GM03348 (cell line): ENCODE measurements at places on chromosomes 2 and 18.
A peak's percentile ranks its signal among the peaks of the same experiment; 100 is the strongest.

- DNase-seq, result peak; percentile 7
Observed at GRCh38 chr2:191351921-191352320, 106.7 kb downstream of the MYO1B start.

- no peak for DNase-seq
Observed at GRCh38 chr2:181902625-181903024, 11.1 kb downstream of the ITPRID2 start.

DNA sequence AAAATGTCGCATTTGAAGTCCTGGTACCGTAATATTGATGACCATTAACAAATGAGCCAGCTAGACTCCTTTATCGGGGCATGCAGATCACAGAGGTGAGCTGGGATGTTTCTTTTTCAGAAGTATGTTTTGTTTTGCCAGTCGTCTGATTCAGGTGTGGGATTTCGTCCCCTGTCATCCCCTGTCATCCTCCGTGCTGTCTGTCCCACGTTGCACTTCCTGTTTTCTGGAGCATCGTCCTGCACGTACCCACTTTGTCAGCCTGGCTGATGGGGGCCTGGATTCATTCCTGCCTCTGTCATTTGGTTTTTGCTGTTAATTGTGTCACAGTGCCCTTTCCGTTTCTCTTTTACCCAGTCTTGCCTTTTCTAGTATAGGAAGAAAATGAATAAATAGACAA, 72.8 kb downstream of the ASAP2 start:
- no peak for DNase-seq

DNA sequence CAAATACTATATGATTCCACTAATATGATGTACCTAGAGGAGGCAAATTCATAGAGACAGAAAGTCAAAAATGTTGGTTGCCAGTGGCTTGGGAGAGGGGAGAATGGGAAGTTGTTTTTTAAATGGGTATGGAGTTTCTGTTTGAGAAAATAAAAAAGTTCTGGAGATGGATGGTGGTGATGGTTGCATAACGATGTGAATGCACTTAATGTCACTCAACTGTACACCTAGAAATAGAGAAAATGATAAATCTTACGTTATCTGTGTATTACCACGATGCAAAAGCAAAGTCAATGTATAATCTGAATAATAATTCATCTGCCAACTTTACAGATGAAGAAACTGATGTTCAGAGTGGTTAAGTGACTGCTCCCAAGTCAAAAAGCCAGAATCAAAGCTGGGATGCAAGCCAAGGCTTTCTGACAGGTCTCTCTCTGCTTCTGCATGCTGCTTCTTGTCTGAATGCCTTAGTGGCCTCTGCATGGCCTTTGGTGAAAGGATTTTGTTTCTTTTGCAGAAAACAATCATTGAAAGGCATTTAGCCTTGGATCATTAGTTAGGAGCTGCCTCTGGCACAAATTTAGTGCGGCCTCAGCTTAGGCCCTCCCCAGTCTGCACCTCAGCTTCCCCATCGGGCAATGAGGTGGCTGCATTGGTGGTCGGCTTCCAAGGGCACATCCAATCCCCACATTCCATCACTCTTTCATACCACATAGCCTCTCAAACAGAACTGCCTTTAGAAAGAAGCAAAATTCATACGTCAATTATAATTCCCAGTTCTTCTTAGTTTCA, 46.5 kb upstream of the MYCN start:
- no peak for DNase-seq

DNA sequence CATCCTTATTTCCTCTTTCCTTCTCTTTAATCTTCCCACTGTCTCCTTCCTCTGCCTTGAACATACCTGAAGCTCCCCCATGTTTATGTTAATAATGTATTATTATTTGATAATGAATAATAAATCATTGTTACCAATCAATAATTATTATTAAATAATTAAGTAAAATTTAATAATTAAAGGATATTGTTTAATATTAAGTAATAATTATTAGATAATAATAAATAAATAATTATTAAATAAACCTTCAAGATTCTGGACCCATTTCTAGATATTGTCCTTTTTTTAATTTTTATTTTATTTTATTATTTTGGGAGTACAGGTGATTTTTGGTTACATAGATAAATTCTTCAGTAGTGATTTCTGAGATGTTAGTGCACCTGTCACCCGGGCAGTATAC, 7.4 kb upstream of the EVA1A start:
- DNase-seq, result no peak

- DNase-seq, result no peak
Observed at GRCh38 chr2:88281302-88282217, 111.4 kb downstream of the THNSL2 start.

- DNase-seq, result peak; percentile 82
Observed at GRCh38 chr18:25832001-25832604, 258.3 kb downstream of the SS18 start.

- no peak for DNase-seq
Observed at GRCh38 chr18:54531402-54532065, 59.5 kb upstream of the DYNAP start.

- no peak for DNase-seq
Observed at GRCh38 chr18:36493349-36494159, 196.0 kb downstream of the FHOD3 start.

- no peak for DNase-seq
Observed at GRCh38 chr2:72155737-72156136, 8.1 kb upstream of the CYP26B1 start.

GRCh38 chr2:9230881-9231280, 24.3 kb downstream of the ASAP2 start:
- no peak for DNase-seq

DNA sequence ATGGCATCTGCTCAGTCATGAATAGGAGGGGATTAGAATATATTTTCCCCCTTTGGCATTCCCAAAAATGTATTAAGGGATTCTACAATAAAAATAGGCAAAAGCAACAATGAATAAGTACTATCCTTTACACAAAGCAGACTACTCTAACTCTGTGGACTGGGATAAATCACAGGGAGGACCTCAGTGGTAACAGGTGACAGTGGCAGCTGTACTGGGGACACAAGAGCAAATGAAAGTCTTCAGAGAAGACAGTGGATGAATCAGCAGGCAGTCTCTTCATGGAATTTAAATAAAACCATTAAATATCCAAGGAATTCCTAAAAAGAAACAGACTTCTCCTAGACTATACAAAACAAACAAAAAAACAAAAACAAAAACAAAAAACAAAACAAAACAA, 4.8 kb downstream of the CDH7 start:
- no peak for DNase-seq

DNA sequence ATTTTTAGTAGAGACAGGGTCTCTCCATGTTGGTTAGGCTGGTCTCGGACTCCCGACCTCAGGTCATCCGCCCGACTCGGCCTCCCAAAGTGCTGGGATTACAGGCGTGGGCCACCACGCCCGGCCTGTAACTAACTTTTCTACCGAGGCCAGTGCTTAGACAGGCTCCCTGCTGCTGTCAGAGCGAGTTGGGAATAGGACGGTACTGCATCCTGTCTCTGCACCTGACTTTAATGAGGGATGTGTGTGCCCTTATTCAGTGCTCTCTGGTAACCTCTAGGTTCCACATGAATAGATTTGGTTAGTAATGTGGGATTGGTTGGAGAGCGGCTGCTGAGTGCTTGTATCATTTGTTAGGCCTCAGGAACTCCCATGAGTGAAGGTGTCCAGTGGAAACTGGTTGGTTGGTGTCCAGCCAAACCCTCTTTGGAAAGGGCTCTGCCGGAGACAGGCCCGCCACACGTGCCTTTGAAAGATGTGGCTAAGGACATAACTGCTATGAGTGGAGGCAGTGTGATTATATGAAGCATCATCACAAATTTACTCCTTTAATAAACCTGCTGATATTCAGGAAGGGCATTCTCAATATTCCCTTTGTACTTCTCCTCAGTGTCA, 36.6 kb downstream of the MYOM1 start:
- DNase-seq, result no peak

- no peak for DNase-seq
Observed at GRCh38 chr2:96993367-96993766, 7.0 kb upstream of the FAM178B start.

- no peak for DNase-seq
Observed at GRCh38 chr2:115219296-115219695, 776.9 kb downstream of the DPP10 start.

GRCh38 chr2:38750011-38750890, 910 bp downstream of the SRSF7 start:
- peak; percentile 85 for DNase-seq

DNA sequence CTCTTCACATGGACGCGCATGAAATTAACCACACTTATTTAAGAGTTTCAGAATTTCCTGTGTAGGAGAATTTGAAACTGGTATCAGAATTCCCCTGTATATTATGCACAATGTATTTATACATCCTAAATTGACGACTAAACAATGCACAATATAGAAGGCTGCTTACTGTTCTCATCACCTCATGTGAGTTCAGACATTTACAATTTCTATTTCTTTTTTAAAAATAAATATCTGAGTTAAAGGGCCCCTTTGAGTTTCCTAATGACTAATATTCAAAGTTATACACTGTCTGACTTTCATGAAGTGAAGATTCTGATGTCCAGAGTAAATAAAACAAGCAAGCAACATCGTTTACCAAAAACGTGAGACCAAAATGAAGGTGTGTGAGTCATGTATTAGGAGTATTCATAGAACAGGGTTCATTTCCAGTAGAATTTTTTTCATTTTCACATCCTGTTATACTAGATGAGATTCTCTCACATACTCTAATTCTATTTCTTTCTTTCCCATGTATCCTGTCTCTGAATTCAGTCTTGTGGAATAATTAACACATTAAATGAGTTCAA, 406.2 kb downstream of the NUP35 start:
- no peak for DNase-seq

GRCh38 chr2:26268213-26268612, 23.5 kb downstream of the HADHB start:
- DNase-seq, result no peak

- no peak for DNase-seq
Observed at GRCh38 chr2:184114439-184114838, 483.9 kb upstream of the ZNF804A start.

GRCh38 chr2:162416446-162416845, 72.5 kb downstream of the GCA start:
- no peak for DNase-seq

DNA sequence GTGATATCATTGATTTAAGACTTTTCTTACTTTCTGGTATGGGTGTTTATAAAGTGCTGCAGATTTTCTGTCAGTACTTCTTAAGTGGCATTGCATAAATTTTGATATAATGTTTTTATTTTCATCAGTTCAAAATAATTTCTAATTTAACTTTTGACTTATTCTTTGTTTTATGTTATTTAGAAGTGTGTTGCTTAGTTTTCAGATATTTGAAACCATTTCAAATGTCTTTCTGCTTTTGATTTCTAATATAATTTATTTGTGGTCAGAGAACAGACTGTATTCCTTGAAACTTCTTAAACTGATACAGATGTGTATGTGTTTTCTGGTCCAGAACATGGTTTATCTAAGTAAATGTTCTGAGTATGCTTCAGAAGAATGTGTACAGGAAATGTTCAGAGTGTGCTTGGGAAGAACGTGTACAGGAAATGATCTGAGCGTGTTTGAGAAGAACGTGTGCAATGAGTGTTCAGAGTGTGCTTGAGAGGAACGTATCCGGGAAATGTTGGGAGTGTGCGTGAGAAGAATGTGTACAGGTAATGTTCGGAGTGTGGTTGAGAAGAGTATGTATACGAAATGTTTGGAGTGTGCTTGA, 265.7 kb upstream of the HS6ST1 start:
- peak; percentile 70 for DNase-seq

DNA sequence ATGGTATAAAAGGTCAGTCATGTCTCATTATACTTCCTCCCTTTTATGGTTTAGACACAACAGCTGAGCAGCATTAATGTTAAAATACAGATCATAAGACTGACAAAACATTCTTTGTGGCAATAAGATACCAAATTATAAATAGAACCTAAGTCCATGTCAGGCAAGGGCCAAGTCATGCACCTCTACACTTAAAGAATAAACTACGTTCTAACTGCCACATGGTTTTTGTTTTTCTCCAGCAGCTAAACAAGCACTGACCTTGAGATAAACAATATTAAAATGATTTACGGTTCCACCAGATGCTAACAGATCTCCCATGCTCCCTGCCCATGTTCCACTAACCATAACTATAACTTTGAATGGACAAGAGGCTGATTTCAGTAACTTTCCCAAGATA, 368.6 kb upstream of the TFPI start:
- DNase-seq, result no peak

DNA sequence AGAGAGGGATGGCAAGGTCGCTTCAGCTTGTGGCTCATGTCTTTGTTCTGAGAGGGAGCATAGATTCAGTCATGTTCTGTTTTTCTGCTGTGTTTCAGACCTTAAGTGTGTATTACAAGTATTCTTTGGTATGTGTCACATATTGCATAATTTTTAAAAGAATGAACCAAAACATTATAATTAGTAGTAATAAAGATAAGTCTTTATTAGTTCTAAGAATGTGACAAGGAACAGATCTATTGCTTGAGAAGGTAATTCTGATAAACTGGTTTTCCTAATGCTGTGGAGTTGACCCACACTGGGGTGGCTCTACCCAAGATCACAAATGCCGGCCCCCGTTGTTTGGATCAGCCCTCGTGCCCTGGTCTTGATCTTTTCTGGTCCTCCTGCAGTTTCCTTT, 124.3 kb upstream of the FOSL2 start:
- peak; percentile 55 for DNase-seq

DNA sequence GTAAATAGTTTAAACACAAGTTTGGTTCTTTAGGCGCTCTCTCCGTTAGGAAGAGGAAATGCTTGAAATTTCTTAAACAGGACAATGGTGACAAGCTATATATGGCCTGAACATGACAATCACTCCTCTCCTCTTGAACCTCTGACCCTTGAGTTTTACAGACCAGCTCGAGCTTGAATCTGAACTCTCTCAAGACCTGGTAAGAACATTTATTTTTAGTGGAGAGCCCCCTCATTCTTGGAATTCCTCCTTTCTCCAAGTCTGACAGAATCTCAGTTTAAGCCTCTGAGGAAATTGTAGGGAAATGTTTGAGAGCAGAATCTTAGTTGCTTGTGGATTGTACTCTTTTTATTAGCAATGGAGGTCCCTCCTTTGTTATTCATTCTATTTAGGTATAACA, 1293.6 kb upstream of the ZEB2 start:
- DNase-seq, result no peak

GRCh38 chr2:42771546-42772153, 7.7 kb upstream of the OXER1 start:
- DNase-seq, result no peak

GRCh38 chr2:120432976-120433815, 87.3 kb downstream of the INHBB start:
- no peak for DNase-seq
